ENCODE measurements at places on chromosomes 7 and 10.

GRCh38 chr7:117190104-117190503 is 132.8 kb downstream of the WNT2 start:
- DNase-seq, result no peak

DNA sequence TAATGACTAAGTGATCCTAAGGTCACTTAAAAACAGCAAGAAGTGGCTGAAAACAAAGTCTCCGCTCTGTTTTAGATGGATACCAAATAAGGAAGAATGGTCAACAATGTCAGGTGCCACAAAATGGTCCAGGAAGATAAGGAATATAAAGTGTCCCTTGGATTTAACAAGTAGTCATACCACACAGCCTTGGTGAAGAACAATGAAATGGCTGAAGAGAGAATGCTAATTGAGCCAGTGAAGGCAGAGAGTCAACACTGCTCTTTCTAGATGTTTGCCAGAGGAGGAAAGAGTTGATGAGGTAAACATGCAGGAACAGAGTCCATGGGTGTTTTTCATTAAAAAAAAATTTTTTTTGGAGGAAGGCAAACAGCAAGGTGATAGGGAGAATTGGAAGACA is 2.1 kb upstream of the CASD1 start:
- no peak for DNase-seq

DNA sequence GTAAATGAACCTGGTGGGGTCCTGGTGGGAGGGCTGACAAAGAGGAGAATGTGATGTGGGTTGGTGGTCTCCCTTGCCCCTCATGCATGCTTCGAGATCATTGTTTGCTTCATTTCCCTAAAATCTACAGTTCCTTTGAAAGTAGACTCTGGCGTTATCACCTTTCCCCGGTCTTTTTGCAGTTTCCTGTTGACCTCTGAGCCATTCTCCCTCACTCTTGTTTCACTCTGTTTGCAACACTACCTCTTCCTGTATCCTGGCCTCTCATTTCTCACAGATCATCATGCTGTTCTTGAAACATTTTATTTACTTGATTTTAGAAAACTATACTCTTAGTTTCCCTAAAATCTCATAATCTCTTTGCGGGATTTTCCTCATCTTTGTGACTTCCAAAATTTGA is 179.8 kb downstream of the WNT2 start:
- no peak for DNase-seq

DNA sequence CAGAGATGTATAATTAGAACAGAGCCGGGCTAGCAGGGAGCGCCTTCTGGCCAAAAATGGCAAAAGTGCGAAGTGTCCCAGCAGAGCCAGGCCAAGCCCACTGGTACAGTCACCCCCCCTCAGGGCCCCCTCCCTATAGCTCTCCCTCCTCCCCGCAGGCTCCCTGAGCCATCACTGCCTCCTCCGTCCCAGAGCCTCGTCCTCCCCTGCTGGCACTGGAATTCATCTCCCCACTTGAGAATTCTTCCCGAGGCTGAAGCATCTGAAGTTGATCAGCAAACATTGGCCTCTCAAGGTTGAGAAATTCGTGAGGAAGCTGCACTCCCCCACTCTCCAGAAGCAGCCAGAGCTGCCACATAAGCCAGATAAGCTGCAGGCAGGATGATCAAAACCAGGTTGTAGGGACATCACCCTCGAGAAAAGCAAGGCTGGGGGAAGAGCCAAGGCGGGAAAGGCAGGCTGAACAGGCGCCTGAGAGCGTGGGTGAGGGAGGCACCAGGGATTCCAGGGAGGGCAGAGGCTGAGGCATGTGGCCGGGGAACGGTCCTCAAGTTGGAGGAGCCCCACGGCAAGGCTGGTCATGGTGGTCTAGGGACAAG is 23.4 kb downstream of the CAMK2G start:
- no peak for DNase-seq

DNA sequence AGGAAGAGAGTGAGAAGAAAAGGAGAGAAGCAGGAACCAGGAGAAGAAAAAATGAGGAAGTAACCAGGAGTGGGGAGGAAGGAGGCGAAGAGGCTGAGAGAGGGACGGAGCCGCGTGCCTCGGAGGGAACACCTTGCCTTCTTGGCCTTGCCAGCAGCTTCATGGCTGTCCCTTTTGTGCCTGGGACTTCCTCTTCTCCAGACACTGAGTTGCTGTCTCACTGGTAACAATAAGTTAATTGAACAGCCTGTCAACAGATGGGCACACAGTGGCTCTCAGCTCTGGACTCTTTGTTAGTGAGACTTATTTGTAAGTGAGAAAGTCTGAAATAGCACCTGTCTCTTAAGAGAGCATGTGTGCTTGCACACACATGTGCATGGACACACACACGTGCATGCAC is 83.2 kb downstream of the GATA3 start:
- DNase-seq, result no peak

- peak; percentile 24 for DNase-seq
These were observed 50.2 kb downstream of the DOCK1 start for GRCh38 chr10:126955396-126955795.

DNA sequence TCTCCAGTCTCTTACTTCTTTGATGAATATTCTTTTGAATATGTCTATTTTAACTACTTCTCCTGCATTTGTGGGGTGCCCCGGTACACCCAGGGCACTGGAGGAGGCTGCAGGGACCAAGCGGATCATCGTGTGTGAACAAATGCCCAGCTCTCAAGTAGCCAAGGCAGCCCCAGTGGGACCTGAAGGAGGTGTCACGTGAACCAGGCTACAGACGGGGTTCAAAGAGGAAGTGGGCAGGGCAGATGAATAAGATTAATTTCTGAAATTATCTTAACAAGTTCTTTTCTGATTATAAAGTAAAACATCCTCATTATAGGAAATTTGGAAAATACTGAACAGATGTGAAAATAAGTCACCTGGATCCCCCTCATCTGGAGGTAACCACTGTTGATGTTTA is 78.4 kb upstream of the DUSP5 start:
- no peak for DNase-seq

- no peak for DNase-seq
These were observed 159.7 kb downstream of the CCDC3 start for GRCh38 chr10:12841826-12842225.

DNA sequence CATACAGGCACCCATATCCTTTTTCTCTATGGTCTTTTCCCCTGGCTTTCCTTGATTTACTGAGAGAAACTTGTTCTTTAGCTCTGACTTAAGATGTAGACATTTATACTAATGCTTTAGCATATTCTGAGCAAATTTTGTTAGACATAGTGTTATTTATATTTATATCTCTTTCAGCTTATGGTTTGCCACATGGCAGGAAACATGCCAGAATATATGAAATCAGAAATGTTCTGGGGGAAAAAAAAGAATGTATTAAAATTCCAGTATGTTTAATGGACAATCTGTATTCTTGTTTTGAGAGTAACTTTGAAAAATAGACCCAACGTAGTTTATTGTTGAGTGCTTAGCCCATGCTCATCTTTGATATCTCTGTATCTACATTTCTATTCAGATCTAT is 10.1 kb upstream of the GGCT start:
- DNase-seq, result no peak

DNA sequence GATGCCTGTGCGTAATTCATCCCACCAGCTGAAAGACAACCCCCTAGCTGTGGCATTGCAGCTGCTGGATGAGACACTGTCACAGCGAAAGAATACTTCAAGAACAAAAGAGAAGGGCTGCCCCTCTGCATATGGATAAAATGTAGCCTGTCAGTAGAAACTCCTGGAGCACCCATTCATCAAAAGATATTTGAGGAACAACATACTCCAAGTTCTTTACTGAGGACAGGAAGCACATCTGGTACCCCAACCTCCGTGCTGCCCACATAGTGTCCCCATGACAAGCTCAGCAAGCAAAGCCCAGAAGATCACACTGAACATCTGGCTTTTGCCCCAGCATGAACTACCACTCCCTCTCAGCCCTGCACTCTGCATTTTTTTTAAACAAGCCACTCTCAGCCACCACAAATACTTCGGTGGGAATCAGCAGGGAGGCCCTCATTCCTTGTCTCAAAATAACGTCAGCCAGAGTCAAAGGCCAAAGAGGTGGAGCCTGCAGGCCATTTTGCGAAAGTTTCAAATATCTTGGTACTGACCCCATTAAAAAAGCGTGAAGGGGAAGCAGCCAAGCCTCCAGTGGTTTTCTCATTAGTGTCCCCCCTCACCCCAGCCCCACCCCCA is 1.7 kb downstream of the CREB3L2 start:
- DNase-seq, result no peak

DNA sequence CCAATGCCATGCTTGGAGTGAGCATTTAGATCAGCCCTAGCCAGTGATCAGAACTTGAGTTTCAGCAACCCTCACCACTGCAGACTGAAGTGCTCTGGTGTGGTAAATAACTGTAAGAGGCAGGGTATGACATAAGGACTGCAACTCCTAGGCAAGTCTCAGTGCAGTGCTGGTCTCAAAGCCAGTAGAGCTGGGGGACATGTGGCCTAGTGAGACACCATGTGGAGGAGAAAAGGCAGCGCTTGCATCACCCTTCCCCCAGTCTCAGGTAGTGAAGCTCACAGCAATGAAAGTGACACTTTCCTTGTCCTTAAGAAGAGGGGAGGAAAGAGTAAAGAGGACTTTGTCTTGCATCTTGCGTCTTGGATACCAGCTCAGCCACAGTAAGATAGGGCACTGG is 386.8 kb upstream of the POT1 start:
- no peak for DNase-seq

DNA sequence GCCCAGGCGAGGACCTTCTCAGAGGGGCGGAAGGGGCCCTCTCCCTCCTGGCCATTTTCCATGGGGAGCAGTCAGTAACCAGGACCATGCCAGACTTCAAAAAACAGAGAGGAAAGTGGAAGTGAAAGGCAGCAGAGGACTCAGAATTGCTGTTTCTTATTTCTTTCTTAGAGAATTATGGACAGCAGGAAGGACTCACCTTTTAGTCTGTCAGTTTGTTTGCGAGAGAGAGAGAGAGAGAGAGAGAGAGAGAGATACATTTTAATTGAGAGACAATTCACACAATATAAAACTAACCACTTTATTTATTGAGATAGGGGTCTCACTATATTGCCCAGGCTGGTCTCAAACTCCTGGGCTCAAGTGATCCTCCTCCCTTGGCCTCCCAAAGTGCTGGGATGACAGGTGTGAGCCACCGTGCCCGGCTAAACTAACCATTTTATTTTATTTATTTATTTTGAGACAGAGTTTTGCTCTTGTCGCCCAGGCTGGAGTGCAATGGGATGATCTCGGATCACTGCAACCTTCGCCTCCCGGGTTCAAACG is 24.5 kb downstream of the SCD start:
- DNase-seq, result no peak

DNA sequence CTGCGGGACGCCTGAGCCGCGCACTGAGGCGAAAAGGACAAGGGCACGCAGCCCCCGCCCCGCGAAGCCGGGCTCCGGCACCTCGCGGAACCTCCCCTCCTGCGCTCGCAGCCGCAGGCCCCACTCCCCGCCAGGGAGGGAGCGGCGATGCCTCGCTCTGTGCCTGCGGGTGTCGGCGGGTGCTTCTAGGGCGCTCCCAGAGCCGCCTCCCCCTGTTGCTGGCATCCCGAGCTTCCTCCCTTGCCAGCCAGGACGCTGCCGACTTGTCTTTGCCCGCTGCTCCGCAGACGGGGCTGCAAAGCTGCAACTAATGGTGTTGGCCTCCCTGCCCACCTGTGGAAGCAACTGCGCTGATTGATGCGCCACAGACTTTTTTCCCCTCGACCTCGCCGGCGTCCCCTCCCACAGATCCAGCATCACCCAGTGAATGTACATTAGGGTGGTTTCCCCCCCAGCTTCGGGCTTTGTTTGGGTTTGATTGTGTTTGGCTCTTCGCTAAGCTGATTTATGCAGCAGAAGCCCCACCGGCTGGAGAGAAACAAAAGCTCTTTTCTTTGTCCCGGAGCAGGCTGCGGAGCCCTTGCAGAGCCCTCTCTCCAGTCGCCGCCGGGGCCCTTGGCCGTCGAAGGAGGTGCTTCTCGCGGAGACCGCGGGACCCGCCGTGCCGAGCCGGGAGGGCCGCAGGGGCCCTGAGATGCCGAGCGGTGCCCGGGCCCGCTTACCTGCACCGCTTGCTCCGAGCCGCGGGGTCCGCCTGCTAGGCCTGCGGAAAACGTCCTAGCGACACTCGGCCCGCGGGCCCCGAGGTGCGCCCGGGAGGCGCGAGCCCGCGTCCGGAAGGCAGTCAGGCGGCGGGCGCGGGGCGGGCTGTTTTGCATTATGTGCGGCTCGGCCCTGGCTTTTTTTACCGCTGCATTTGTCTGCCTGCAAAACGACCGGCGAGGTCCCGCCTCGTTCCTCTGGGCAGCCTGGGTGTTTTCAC is 519 bp downstream of the ITGB8 start:
- peak; percentile 91 for DNase-seq

All from lower leg skin (tissue), 4 donors.